ENCODE measurements at places on chromosomes 12 and 14.

GRCh38 chr12:120748242-120748641 lies 22.6 kb downstream of the ACADS start:
- DNase-seq: no peak

GRCh38 chr12:99752740-99753139 lies 105.2 kb downstream of the GARIN6 start:
- no peak for DNase-seq

DNA sequence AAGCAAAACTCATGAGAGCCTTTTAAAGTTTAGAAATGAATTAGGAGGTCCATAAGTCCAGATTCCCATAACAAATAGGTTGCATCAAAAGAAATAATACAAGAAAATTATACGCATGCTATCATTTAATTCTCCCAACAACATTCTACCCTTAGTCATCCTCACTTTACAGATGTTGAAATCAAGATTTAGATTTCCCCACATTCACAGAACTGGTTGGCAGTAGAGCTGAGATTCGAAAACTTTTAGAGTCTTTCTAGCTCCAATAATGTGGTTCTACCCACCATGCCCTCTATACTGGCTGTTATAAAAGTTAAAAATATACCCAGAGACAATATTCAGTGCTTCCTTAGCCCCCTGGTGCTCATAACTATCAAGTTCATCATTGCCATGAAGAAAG lies 56.6 kb upstream of the METAP2 start:
- DNase-seq: no peak

- DNase-seq: no peak
These were observed 411.6 kb downstream of the CCER1 start for GRCh38 chr12:90543374-90543773.

GRCh38 chr12:54759751-54760150 lies 94.6 kb upstream of the MUCL1 start:
- no peak for DNase-seq

- DNase-seq: no peak
These were observed 46.7 kb downstream of the BORCS5 start for GRCh38 chr12:12403264-12404248.
